Posterior vena cava (tissue), 2 donors: ENCODE measurements at places on chromosomes 5 and 9. TPM values are rescaled to one million over a fixed set of nuclear protein-coding genes. Genes with fewer than 3 reads are reported as not detected.

- no peak for DNase-seq
Observed at GRCh38 chr5:176359658-176360057, 1.9 kb downstream of the KIAA1191 start.

- no peak for DNase-seq
Observed at GRCh38 chr5:82855893-82856550, 221.2 kb downstream of the TMEM167A start.

DNA sequence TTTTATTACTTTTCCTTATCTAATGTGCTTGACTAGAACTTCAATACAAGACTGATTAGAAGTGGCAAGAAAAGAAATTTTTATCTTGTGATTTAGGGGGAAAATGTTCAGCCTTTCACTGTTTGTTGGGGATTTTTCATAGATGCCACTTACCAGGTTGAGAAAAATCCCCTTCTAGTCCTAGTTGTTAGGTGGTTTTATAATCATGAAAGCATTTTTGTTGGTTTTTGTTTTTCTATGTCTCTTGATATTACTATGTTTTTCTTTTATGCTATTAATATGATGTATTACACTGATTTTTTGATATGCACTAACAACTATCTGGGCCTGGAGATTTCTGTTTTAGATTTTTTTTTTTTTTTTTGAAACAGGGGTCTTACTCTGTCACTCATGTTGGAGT is 134.0 kb downstream of the PARP8 start:
- no peak for DNase-seq

Gene ANKRD55
- total RNA-seq, result 0.79 TPM

Gene GPRIN1
- total RNA-seq, result 0.37 TPM

Gene RGS7BP
- 19.3 TPM for total RNA-seq

Gene CEL
- 0.51 TPM for total RNA-seq

Gene PRR16
- 6.0 TPM for total RNA-seq

DNA sequence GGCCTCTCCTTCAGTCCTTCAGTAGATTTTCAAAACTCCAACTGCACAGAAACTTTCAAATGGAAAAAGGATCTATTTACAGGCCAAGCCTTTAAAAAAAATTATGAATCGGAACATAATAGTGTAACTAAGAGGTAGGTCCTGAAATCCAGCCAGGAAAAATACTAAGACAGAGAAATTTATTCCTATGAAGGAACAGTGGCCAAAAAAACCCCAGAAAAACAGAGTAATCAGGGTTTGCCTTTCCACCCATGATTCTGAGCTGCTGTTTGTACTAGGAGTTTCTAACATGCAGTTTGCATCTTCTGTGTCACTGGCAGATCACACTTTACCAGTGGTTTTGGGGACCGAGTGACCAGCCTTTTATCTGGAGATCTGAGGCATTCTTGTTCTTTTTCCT is 93.1 kb upstream of the TMED7 start:
- DNase-seq, result no peak

DNA sequence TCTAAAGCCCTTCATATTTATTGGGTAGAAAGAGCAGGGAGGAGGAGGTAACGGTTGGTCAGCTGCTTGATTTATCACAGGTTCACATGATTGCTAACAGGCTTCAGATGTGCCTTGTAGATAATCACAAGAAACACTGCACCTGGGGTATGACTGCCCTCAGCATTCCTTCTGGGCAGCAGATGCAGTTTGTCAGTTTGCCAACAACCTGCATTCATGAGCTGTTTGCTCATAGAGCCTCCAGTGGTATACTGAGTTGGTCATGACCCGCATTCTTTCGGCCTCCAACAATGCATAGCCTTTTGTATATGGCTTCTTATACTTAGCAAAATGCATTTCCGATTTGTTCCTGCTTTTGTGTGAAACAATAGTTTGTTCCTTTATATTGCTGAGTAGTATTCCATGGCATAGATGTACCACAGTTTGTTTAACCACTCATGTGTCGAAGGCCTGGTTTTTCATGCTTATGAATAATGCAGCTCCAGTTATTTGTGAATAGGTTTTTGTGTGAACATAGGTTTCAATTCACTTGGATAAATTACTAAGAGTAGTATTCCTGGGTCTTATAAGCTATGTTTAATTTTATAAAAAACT is 83.6 kb downstream of the ARHGEF28 start:
- no peak for DNase-seq

DNA sequence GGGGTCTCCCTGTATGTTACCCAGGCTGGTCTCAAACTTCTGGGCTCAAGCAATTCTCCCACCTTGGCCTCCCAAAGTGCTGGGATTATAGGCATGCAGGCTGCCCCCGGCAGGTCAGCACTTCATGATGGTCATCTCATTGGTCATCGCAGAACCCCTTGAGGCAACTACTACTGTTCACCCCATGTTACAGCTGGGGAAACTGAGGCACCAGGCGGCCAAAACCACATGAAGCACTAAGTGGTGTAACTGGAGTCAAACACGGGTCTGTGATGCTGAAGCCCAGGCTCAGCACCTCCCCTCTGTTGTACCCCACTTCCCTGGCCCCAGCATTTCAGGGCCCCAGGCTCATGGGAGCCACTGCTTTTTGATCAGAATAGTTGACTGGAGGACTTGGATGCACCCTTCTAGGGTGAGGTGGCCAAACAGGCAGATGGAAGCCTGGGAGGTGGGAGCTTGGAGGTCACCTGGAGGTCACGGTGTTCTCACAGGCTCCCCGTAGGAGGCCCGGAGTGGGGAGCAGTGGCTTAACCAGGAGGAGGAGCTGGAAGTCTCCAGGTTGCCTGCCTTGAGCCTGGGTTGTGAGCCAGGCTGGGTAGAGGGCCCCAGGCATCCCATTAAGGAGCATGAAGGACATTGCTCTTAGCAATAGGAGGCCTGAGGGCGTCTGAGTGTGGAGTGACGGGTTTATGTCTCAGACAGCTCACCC is 57.3 kb upstream of the RPL26L1 start:
- no peak for DNase-seq

GRCh38 chr5:74386571-74387334 is 253.8 kb downstream of the ENC1 start:
- no peak for DNase-seq

Gene NUTM2G
- total RNA-seq, result not detected

DNA sequence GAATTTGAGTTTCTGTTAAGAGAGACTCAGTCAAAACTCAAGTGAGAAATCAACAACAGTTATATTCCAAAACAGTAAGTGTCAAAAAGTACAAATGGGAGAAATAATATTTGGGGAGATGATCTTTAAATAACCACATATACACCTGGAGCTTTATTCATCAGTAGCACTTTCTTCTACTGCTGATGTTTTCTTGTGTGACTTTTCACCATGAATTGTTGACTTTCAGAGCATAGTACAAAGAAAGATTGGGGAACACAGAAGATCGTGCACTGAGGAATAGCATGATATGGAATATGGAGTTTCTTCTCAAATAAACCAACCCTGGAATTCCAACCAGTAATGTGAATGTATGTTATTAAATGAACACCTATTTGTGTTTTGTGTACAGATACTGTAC is 130.7 kb downstream of the MLLT3 start:
- DNase-seq, result no peak

Gene PIP5K1B
- total RNA-seq, result 2.6 TPM

GRCh38 chr9:90827181-90827871 is 25.7 kb downstream of the SYK start:
- no peak for DNase-seq

GRCh38 chr5:95825495-95825894 is 3.0 kb upstream of the GLRX start:
- DNase-seq, result no peak

Gene SLC36A2
- total RNA-seq, result not detected

GRCh38 chr9:97575673-97576200 is 57.4 kb downstream of the TSTD2 start:
- DNase-seq, result no peak

Gene PIP5KL1
- total RNA-seq, result 1.2 TPM

Gene C9orf50
- not detected for total RNA-seq

DNA sequence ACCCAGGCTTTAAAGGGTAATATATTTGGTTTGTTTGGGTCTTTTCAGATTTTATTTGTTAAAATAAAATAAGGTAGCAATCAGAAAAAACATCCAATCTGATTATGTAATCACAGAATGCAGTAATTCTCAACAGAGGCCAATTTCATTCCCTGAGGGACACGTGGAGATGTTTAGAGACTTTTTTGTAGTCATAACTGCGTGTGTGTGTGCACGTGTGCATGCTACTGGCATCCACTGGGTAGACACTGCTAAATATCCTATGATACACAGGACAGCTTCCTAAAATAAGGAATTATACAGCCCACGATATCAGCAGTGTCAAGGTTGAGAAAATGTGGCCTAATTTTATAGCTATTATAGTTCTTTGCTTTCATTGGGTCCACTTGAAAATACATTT is 180.8 kb upstream of the KLF9 start:
- DNase-seq, result no peak

Gene GAPT
- 1.3 TPM for total RNA-seq
